Body of pancreas (tissue), 4 donors: ENCODE measurements at places on chromosomes 3 and 15. TPM values are rescaled to one million over a fixed set of nuclear protein-coding genes. Genes with fewer than 3 reads are reported as not detected.

DNA sequence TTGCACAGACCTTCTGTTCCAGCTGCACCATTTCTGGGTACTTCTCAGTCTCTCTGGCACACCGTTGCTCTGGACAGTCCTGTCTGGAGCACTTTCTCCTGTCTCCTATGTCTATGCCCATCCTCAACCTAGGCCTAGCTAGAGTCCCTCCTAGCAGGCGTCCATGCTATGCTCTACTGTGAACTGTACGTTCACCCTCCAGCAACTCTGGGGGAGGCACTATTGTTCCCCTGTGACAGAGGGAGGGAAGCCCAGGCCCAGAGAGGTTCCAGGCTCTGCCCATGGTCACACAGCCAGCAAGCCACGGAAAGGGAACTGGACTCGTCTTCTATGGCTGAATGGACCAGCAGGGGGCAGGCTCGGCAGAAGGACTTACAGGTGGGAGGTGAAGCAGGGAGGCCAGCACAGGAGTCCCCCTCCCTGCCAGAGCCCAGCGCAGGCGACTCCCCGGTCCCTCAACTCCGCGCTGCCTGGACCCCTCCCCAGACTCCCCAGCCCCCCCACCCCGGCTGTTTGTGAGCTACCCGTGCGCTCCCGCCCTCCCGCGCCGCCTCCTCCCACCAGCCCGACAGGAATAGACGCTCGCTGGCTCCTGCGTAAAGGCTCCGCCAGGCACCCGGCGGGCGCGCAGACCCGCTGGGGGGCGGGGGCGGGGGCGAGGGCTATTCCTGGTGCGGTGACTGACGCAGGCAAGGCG, 1.7 kb upstream of the LINGO1 start:
- peak; percentile 72 for DNase-seq
- H3K27ac ChIP-seq: no peak overlapping the region
- H3K27me3 ChIP-seq: peaks cover 6% of the 10 kb centered on the region
- no peaks in the 10 kb centered on the region for H3K36me3 ChIP-seq
- H3K4me3 ChIP-seq: no peak overlapping the region

GRCh38 chr3:24830230-24831152, 335.8 kb upstream of the THRB start:
- no peaks in the 10 kb centered on the region for H3K27me3 ChIP-seq
- no peak for DNase-seq
- no peaks in the 10 kb centered on the region for H3K36me3 ChIP-seq
- no peak overlapping the region for H3K27ac ChIP-seq

DNA sequence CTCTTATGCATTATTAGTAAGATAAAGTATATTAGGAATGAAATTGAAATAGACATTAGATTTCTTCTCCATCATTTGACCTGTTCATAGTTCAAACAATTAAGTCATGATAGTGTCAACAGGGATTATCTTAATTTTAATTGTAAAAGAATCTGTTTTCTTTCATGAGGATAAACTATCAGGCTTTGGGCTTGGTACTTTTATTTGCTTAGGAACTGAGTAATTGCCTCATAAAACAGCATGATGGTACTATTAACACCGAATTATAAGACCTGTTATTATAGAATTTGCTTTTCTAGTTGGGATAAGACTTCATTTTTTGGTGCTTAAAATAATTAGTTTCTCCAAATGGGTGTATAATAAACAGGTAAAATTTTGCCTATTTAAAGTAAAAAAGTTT, 71.8 kb downstream of the FNDC3B start:
- no peak overlapping the region for H3K4me3 ChIP-seq
- no peaks in the 10 kb centered on the region for H3K36me3 ChIP-seq
- H3K27me3 ChIP-seq: no peaks in the 10 kb centered on the region
- no peak overlapping the region for H3K27ac ChIP-seq

GRCh38 chr3:99681976-99682375, 43.6 kb downstream of the COL8A1 start:
- H3K4me1 ChIP-seq: no peaks in the 10 kb centered on the region
- no peaks in the 10 kb centered on the region for H3K27me3 ChIP-seq
- no peak overlapping the region for H3K4me3 ChIP-seq
- no peaks in the 10 kb centered on the region for H3K36me3 ChIP-seq
- no peak overlapping the region for H3K27ac ChIP-seq

GRCh38 chr15:53448232-53449015, 311.0 kb downstream of the WDR72 start:
- no peaks in the 10 kb centered on the region for H3K27me3 ChIP-seq
- peak; percentile 42 for DNase-seq

- H3K27ac ChIP-seq: peak overlapping the region; percentile 19
- DNase-seq: no peak
- no peaks in the 10 kb centered on the region for H3K27me3 ChIP-seq
- H3K4me3 ChIP-seq: no peak overlapping the region
- H3K4me1 ChIP-seq: no peaks in the 10 kb centered on the region
These were observed 19.7 kb downstream of the CORO2B start for GRCh38 chr15:68598171-68599152.

DNA sequence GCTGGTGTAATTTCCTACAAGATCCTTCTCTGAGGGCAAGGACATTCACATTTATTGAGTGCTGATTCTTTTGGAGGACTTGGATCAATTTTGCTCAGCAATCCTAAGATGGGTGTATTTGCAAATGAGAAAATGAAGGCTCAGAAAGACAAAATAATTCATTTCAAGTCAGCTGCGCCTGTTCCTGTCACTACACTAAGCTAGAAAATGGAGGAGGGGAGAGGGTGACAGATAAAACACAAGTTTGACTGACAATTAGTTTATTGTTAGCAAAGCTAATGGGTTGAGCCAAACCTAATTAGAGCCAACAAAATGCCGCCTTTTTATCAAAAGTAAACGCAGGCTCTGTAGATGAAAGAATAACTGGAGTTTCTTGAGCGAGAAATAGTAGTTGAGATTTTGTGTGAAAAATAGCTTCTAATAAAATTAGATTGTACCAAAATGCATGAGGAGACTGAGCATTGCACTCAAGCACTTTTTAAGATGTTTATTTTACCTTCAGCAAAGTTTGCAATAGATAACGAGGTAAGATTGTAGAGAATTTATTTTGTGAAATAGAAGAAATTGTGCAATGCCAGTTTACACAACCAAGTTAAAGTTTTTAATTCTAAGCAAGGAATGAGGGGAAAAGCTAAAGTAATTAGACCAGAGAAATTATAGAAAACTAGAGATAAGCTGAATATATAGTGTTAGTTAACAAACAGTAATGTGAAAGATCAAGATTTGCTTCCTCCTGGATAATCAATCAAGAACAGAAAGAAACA, 39.6 kb upstream of the SECISBP2L start:
- H3K4me3 ChIP-seq: no peak overlapping the region
- no peak overlapping the region for H3K27ac ChIP-seq
- no peaks in the 10 kb centered on the region for H3K27me3 ChIP-seq
- peaks cover 11% of the 10 kb centered on the region for H3K4me1 ChIP-seq

DNA sequence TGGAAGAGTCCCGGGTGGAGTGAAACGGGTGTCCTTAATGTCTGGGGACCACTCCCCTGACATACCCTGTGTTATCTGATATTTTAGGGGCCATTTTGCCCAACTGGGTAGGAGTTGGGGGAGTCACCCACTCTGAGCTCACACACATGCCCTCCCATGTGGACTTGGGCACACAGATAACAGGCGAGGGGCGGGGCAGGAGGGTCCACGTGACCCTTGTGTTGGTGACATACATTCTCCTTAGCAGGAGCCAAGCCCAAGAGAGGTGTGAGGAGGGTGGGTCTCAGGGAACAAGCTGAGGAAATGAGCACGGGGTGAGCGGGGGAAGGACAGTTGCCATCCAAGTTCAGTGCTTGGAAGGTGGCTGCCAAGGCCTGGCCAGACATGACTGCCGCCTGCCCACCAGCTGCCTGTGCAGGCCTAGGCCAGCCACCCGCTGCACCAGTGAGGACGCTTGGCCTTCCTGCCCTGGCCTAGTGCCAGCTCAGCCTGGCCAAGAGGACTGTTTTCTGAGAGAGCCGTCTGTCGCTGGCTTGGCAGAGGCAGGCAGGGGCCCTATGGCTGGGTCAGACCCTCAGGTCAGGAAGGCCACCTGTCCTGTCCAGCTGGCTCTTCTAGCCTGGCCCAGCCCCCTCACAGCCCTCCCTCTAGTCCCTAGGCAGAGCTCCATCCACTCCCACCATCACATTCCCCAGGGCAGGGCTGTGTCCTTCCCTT, 31.3 kb upstream of the TMEM115 start:
- H3K27me3 ChIP-seq: no peaks in the 10 kb centered on the region
- no peaks in the 10 kb centered on the region for H3K36me3 ChIP-seq
- H3K4me1 ChIP-seq: peaks cover 19% of the 10 kb centered on the region
- H3K4me3 ChIP-seq: no peak overlapping the region
- DNase-seq: peak; percentile 76

- H3K27me3 ChIP-seq: no peaks in the 10 kb centered on the region
- H3K4me1 ChIP-seq: no peaks in the 10 kb centered on the region
- H3K36me3 ChIP-seq: no peaks in the 10 kb centered on the region
- no peak overlapping the region for H3K4me3 ChIP-seq
These were observed 28.0 kb downstream of the CCDC33 start for GRCh38 chr15:74264081-74264501.

GRCh38 chr15:33125894-33126537, 68.5 kb downstream of the FMN1 start:
- H3K4me3 ChIP-seq: no peak overlapping the region
- H3K36me3 ChIP-seq: no peaks in the 10 kb centered on the region
- H3K27ac ChIP-seq: no peak overlapping the region
- no peaks in the 10 kb centered on the region for H3K4me1 ChIP-seq
- no peak for DNase-seq

GRCh38 chr3:172634948-172635347, 75.9 kb downstream of the NCEH1 start:
- no peaks in the 10 kb centered on the region for H3K27me3 ChIP-seq
- peaks cover 7% of the 10 kb centered on the region for H3K36me3 ChIP-seq

DNA sequence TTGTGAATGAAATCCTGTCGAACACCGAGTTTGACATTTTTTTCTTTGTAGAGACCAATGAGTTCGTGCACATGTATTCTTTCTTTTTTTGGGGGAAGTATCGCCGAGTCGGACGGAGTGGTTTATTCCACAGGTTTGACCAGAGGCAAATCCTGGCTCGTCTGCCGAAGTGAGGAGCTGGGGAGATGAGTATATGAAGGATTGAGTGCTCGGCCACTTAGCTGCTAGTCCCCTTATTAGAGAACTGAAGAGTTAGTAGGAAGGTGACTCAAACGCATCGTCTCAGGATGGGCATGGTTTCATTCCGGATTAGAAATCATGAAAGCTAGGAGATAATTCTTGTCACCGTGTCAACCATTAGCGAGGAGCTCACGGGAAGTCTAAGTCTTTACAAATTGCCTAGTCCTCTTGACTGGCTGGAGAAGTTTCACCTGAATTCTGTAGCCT, 154.7 kb upstream of the GOLIM4 start:
- no peak for DNase-seq
- H3K27me3 ChIP-seq: no peaks in the 10 kb centered on the region
- H3K27ac ChIP-seq: no peak overlapping the region
- peak overlapping the region; percentile 38 for H3K4me3 ChIP-seq
- no peaks in the 10 kb centered on the region for H3K36me3 ChIP-seq

DNA sequence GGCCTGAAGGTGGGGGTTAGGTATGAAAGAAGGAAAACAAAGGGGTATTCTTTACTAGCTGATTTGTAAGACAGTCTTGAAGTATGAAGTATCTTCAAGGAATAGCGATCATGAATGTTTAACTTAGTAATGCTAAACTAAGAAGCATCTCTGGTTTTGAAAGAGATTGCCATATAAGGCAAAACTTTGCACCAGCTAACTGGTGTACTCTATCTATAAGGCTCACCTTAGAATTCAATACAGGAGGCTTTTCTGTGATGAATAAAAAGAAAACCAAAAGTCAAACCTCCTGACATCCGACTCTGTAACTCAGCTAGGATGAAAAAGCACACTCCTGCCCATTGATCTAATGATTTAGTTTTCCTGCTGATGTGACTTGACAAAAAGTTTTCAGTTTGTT, 54.7 kb downstream of the FOXP1 start:
- H3K4me3 ChIP-seq: no peak overlapping the region
- H3K36me3 ChIP-seq: no peaks in the 10 kb centered on the region

DNA sequence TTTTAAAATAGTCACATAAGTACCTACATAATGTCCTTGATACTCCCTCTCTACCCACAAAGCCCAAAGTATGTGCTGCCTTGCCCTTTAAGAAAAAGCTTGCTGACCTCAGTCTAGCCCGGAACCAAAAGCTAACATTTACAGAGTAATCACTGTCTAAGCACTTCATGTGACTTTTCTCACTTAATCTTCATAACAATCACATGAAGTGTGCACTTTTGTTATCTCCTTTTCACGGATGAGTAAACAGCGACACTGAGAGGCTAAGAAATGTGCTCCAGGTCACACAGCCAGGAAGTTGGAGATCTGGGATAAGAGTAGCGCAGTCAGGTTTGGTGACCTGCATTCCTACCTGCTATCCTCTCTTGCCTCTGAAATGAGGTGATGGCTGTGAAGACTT, 194.0 kb downstream of the ITPR1 start:
- H3K27ac ChIP-seq: no peak overlapping the region
- H3K36me3 ChIP-seq: no peaks in the 10 kb centered on the region
- H3K27me3 ChIP-seq: no peaks in the 10 kb centered on the region
- peak; percentile 37 for DNase-seq
- H3K4me3 ChIP-seq: no peak overlapping the region

- no peaks in the 10 kb centered on the region for H3K36me3 ChIP-seq
- DNase-seq: peak; percentile 42
- H3K27ac ChIP-seq: no peak overlapping the region
- H3K4me1 ChIP-seq: peaks cover 9% of the 10 kb centered on the region
- no peak overlapping the region for H3K4me3 ChIP-seq
These were observed 100.4 kb downstream of the DAPK2 start for GRCh38 chr15:63945838-63946298.

- H3K4me1 ChIP-seq: no peaks in the 10 kb centered on the region
- H3K27me3 ChIP-seq: no peaks in the 10 kb centered on the region
- no peak for DNase-seq
- no peaks in the 10 kb centered on the region for H3K36me3 ChIP-seq
- no peak overlapping the region for H3K4me3 ChIP-seq
These were observed 38.8 kb downstream of the ETV5 start for GRCh38 chr3:186070133-186070532.

DNA sequence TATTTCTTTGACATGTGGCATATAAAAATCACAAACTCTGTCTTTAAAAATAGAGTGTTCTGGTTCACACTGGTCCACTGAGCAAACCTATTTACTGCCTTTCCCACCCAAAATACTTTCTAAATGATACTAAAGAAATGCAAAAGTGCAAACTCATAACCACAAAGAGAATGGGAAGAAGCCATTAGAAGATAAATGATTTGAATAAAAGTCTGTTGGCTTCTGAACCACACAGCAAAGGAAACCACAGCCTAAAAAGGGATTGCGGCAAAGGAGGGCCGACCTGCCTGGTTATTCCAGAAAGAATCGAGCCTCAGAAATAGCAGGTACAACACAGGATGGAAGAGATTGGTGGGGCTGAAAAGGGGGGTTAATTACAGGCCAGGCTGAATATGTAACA, 599.5 kb downstream of the FHIT start:
- H3K36me3 ChIP-seq: no peaks in the 10 kb centered on the region
- no peak overlapping the region for H3K4me3 ChIP-seq
- no peaks in the 10 kb centered on the region for H3K4me1 ChIP-seq

The RETNLB gene
- total RNA-seq: not detected

The CHRM5 gene
- total RNA-seq: not detected

The INSYN1 gene
- 1.3 TPM for total RNA-seq

The LEKR1 gene
- total RNA-seq: 0.99 TPM

The SLC25A20 gene
- total RNA-seq: 20.8 TPM

The MYZAP gene
- total RNA-seq: 10.9 TPM

The HEG1 gene
- total RNA-seq: 45.7 TPM

The CD86 gene
- total RNA-seq: 2.9 TPM

The PTH1R gene
- total RNA-seq: 8.2 TPM

The UROC1 gene
- not detected for total RNA-seq
